ENCODE measurements at places on chromosomes 7 and 10. TPM values are rescaled to one million over a fixed set of nuclear protein-coding genes. Genes with fewer than 3 reads are reported as not detected.

DNA sequence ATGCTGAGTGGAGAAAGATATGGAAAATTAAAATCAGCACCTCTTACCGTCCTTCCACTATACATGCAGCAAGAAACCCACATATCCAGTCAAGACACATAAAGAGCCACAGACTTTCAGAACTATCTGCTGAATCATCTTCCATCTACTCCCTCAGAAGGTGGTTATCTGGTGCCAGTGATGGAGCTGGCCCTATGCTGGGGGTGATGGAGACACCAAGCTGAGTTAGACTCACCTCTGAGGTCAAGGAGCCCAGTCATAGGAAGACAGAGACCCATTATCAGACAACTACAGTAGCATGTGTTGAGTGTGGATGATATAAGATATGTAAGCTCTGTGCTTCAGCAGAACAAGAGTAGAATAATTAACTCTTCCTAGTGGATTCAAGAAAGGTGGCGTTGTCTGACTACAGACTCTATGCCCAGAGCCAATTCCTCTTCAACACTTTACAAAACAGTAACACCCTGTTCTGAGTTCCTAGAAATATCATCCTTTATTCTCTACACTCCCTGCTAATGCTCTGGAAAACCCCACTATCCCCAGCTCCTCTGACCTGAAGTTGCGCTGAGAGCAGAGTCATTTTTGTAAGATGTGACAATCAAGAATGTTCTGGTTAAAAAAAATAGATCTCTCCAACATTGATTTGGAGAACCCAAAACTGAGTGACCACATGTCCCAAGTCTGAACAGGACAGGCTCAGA, 14.3 kb downstream of the CYP3A5 start:
- no peak overlapping the region for H3K4me3 ChIP-seq
- no peak for DNase-seq
- H3K36me3 ChIP-seq: no peaks in the 10 kb centered on the region
- no peaks in the 10 kb centered on the region for H3K27me3 ChIP-seq
- H3K27ac ChIP-seq: no peak overlapping the region

PLXNA4 gene
- 26.2 TPM for total RNA-seq

DNA sequence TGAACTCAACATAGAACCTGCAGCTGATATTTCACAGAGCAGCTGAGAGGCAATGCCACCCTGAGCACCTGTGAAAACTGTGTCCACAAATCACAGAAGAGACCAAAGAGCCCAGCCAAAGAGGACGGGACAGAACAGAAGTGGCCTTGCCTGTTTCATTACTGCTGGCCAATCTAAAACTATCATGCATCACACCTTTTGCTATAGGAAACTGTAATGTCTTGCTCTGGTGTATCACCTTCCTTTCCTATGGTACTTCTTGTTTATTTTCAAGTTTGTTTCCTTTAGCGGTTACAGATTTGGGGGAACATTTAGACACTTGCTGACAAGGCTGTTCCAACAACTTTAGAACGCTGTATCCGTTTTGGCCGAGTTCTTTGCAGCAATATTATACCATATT, 80.3 kb downstream of the PIP4K2A start:
- H3K27me3 ChIP-seq: no peaks in the 10 kb centered on the region
- peak overlapping the region; percentile 68 for H3K27ac ChIP-seq
- H3K4me3 ChIP-seq: no peak overlapping the region
- no peaks in the 10 kb centered on the region for H3K4me1 ChIP-seq

DNA sequence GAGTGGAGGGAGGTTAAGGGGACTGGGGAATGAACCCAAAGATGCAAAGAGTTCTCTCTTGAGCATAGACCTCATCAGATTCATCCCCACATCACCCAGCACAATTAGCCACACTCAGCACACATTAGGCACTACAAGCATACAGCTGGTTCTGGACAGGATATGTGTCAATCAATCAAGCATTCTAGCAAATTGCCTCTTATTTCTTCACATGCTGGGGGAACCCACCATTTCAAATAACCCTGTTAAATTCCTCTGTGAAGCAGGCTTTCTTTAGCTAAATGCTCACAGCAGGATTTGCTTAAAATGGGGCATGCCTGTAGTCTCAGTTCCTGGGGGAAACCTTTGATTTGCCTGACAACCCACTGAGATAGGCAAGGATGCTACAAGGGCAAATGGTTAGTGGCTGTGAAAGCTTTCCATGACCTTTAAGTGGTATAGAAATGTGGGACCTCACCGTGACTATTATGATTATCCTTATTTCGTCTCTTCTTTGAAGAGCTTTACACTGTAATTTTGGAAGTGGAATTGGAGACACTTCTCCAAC, 193.4 kb upstream of the ZMIZ1 start:
- no peaks in the 10 kb centered on the region for H3K36me3 ChIP-seq
- H3K4me3 ChIP-seq: no peak overlapping the region
- H3K27ac ChIP-seq: no peak overlapping the region
- no peak for DNase-seq
- H3K27me3 ChIP-seq: no peaks in the 10 kb centered on the region
- H3K4me1 ChIP-seq: no peaks in the 10 kb centered on the region

ATG9B gene
- 2.0 TPM for total RNA-seq

- no peak for DNase-seq
- H3K27ac ChIP-seq: no peak overlapping the region
- H3K4me1 ChIP-seq: no peaks in the 10 kb centered on the region
- H3K36me3 ChIP-seq: no peaks in the 10 kb centered on the region
- H3K27me3 ChIP-seq: no peaks in the 10 kb centered on the region
- H3K4me3 ChIP-seq: no peak overlapping the region
Measured at GRCh38 chr7:70190281-70190680, 592.0 kb downstream of the AUTS2 start.

DNA sequence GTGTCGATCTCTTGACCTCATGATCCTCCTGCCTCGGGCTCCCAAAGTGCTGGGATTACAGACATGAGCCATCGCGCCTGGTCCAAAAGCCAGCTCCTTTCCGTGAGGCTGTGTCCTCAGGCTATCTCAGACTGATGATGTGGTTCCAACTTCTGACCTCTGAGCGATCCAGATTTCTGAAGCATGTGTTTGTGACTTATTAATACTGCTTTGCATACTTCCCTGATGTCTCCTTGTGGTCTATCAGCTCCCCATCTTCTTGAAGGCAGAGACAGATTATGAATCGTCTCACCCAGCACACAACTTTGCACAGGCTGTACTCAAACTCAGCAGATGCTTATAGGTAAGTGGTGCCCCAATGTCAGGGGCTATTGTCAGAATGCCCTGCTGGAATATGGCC, 2.0 kb upstream of the PLPP4 start:
- peaks cover 4% of the 10 kb centered on the region for H3K27me3 ChIP-seq
- peaks cover 4% of the 10 kb centered on the region for H3K4me1 ChIP-seq
- H3K36me3 ChIP-seq: no peaks in the 10 kb centered on the region

SLC13A1 gene
- not detected for total RNA-seq

GRCh38 chr7:21367081-21367480, 60.8 kb upstream of the SP4 start:
- DNase-seq: no peak
- H3K27me3 ChIP-seq: no peaks in the 10 kb centered on the region
- no peak overlapping the region for H3K4me3 ChIP-seq

GPC2 gene
- total RNA-seq: 3.4 TPM

DNA sequence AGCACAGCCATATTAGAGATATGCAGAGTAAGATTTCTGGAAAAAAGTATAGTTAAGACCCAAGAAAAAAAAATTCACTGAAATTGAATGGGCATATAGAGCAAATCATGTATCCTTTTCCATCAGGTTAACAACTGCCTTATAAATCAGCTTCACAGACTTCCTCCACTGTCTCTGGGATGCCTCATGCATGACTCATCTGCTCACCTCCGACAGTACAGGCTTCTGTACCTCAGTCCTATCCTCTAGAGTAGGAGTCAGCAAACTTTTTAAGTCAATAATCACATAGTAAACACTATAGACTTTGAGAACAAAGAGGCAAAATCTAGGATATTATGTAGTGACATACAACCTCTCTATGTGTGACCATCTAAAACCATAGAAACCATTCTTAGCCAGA, 211.6 kb upstream of the SP8 start:
- no peak overlapping the region for H3K4me3 ChIP-seq
- no peaks in the 10 kb centered on the region for H3K36me3 ChIP-seq
- no peaks in the 10 kb centered on the region for H3K4me1 ChIP-seq
- no peaks in the 10 kb centered on the region for H3K27me3 ChIP-seq
- H3K27ac ChIP-seq: no peak overlapping the region

PRF1 gene
- 4.3 TPM for total RNA-seq

GRCh38 chr7:156494960-156495359, 145.6 kb upstream of the RNF32 start:
- H3K27me3 ChIP-seq: no peaks in the 10 kb centered on the region
- no peaks in the 10 kb centered on the region for H3K36me3 ChIP-seq
- no peak overlapping the region for H3K4me3 ChIP-seq
- no peak overlapping the region for H3K27ac ChIP-seq

- DNase-seq: no peak
- H3K36me3 ChIP-seq: no peaks in the 10 kb centered on the region
- no peaks in the 10 kb centered on the region for H3K4me1 ChIP-seq
- no peak overlapping the region for H3K4me3 ChIP-seq
- H3K27ac ChIP-seq: no peak overlapping the region
Measured at GRCh38 chr10:130707389-130707979, 571.3 kb downstream of the GLRX3 start.

- H3K36me3 ChIP-seq: no peaks in the 10 kb centered on the region
- H3K4me1 ChIP-seq: no peaks in the 10 kb centered on the region
- DNase-seq: no peak
Measured at GRCh38 chr7:36527549-36527913, 137.9 kb downstream of the ANLN start.

DNA sequence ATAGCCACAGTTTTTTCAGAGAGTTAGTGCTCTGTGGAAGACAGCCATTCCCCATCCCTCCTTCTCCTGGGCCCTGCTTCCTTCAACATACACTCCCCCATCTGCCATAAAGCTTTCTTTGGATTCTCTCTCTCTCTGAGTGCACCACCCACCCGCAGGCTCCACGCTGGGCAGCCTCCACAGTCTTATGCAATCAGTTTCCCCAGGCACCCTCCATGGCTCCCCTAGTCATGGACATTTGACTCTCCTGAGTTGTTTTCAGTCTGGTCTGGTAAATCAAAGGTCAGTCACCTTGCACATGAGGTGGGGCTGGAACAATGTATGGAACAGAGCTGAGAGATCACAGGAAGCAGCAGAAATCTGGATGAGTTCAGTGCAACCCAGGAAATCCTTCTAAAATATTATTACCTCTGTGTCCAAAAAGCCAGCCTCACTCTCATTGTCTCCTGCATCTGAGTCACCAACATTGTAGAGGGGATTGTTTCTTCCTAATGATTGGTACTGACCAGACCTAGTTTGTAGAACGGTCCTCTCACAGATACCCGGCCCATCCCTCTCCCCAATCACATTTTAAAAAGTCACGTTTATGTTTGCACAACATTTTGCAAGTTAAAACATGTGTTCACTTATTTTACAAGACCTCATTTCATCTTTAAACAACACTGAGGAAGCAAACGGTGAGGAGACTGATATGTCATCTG, 70.1 kb downstream of the CYCS start:
- no peak overlapping the region for H3K4me3 ChIP-seq
- DNase-seq: no peak
- H3K27me3 ChIP-seq: no peaks in the 10 kb centered on the region
- no peaks in the 10 kb centered on the region for H3K36me3 ChIP-seq
- no peak overlapping the region for H3K27ac ChIP-seq

SFTPA2 gene
- total RNA-seq: 0.98 TPM

UNC5B gene
- 0.80 TPM for total RNA-seq
